ENCODE measurements at places on chromosomes 12 and 14.

DNA sequence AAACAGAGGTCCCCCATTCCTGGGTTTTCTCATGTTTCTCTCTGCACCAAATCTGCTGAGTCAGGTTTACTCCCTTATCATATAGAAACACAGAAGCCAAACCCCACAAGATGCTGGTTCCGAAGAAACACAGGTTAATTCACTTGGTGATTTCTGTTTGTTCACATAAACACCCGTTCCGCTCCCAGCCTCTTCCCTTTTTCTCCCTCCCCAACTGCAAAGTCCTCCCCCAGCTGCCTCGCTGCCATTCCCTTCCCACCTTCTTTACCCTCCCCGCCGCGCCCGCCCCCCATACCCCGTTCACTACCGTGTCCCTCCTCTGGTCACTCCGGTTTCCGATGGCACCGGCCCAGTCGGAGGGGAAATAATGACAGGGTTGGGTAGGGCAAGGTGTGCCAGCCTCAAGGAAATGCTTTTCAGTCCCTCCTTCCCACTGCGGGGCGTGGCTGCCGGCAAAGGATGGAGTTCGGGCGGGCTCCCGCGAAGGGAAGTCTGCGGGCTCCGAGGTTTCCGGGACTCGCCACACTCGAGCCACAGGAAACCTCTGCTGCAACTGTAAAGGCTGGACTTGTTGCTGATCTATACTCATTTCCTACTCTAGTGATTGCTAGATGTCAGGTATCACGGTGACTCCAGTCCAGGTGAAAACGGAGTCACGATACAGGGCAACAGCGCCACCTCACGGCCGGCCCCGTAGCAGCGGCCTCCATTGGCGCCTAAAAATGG is at the start of gene STYK1:
STYK1 (minus strand) TSS at position 394 of the 726 bp plus-strand sequence. CDS start 39,434 bp downstream, outside the sequence.
- peak; percentile 56 for DNase-seq

DNA sequence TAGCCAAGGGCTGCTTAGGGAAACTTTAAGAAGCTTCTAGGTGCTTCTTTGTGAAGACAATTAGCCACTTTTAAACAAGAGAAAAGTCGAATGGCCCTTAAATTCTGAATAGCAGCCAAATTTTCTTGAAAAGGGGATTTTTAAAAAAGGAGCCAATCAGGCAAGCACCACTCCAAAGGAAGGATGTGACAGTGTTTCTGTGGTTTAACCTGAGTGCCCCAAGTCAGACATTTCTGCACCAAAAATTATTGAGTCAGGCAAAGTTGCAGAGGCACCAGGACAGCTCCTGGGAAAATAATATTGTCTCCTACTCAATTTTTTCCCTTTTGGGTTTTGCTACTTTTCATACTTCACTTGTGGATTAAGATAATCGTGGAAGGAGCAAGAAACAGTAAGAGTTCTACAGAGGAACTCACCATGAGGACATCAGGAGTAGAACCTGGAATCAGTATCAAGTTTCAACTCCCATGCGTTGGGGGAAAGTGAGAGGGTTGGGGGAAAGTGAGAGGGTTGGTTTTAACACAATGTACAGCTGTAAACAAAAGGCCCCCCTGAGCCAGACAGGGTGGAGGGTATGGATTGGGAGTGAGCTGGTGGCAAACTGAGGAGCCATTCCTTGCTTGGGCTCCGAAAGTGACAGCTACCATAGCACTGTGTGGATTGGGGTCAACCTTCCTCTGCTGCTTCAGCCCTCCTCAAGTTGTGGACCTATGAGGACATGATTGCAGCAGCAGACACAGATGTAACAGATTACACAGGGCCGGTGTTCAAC is 90.8 kb downstream of the SLC38A1 start:
- DNase-seq: no peak

- DNase-seq: no peak
Measured at GRCh38 chr12:52148464-52149181, 43.2 kb downstream of the KRT80 start.

- DNase-seq: no peak
Measured at GRCh38 chr12:4280351-4281163, 7.0 kb downstream of the CCND2 start.

DNA sequence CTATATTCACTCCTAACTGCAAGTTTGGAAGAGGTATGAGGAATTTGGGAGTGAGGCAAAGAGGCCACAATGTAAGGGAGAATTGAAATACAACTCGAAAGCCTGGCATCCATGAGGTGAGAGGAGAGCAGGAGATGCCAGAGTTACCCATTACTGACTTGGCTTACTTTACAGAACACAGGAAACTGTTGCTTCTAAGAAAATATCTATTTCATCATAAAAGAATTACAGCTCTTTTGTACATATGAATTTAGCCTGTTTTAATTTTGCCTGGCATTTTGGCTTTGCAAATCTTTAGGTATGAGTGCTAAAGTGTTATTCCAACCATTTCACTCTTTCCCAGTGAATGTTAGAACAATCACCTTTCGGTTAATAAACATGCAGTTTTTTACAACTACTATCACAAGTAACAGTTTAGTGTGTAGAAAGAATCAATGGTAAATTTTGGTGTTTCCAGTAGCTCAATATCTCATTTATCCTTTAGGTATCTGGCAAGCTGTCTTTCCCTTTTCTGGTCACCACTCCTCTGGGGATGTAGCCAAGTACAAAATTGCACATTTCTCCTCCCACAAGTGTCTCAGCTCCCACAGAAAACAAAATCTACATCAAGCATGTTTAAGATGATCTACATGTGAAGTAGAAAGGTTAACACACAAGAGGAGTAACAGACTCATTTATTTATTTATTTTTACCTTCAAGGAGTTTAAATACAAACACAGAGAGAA is 196.6 kb upstream of the DCN start:
- no peak for DNase-seq

DNA sequence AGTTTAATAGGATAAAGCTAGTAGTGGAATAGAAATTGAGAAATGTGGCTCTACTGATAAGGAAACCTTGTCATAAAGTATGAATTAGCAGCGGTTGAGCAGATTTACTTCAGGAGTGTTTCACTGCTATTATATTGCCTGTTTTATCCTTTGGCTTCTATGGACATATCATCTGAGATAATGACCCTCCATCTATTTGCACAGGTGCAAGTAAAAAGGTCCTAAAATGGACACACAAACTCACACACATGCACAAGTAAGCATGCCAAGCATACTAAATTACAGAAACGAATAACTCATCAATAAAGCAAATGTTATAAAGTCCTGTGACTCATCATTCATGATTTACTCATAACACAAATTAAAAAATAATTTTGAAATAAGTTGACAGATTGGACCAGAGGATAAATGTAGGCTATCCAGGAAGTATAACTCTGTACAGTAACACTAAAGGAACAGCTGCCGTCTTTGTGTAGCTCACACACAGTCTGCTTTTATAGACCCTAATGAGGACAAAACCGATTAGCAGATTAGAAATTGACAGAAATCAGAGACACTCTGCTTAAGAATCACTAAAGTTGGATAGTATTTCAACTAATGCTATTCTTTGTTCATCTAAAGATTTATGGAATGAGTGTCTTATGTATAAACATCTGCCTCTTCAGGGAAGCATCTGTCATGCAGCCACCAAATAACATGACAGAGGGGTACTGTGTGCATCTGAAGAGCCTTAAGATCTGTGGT is 73.9 kb downstream of the SYT1 start:
- DNase-seq: peak; percentile 99

DNA sequence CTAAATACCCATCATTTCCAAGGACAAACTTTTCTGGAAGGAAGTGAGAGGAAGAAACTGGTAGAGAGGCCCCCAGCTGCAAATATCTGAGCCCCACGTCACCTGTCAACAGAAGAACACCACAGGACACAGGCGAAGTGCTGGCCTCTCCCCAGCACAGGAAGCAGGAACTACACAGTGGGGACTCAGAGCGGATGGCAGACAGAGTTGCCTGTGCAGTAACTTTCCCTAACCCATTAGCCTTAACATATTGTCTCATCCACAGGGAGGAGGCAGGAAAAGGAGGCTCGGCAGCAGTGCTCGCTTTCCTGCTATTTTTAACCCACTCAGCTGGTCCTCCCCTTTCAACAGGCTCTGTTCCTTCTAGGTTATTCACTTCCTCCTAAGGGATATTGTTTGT is 111.5 kb upstream of the TMPO start:
- DNase-seq: no peak

- no peak for DNase-seq
Measured at GRCh38 chr12:9346866-9347327, 138.7 kb upstream of the PZP start.

DNA sequence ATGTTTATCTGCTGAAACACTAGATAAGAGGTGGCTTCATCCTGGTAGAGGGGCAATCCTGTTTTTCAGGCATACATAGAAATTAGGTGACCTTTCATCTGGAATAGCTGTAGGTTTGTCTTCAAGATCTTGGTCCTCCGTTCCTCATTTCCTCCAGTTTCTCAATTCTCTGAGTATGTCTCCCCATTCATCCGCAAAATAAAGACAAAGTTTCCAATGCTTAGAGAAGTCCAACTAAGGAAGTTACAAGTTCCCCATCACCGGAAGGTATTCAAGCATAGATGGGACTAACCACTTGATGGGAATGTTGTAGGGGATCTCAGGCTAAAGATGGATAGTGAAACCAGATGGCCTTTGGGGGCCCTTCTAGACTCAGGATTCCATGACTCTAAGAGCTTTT is 34.3 kb downstream of the ERG28 start:
- no peak for DNase-seq

DNA sequence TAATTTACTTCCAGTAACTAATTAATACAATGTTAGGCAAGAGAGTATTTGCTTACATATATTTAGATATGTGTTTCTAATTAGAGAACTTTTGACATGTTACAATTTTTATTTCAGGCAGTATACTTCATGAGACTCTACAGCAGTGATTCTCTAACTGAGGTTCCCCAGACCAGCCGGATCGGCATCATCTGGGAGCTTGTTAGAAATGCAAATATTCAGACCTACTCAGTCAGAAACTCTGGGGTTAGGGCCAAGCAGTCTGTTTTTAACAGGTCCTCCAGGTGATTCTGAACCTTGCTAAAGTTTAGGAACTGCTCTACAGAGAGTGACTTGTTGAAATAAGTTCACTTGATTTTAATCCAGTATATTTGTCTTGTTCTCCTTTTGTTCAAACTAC is 46.5 kb downstream of the ARID2 start:
- no peak for DNase-seq
